Fibroblast of villous mesenchyme (primary cell): ENCODE measurements at places on chromosomes 5 and 9.
A peak's percentile ranks its signal among the peaks of the same experiment; 100 is the strongest.

- DNase-seq: peak; percentile 55
These were observed 30.3 kb upstream of the UHRF2 start for GRCh38 chr9:6382681-6383080.

DNA sequence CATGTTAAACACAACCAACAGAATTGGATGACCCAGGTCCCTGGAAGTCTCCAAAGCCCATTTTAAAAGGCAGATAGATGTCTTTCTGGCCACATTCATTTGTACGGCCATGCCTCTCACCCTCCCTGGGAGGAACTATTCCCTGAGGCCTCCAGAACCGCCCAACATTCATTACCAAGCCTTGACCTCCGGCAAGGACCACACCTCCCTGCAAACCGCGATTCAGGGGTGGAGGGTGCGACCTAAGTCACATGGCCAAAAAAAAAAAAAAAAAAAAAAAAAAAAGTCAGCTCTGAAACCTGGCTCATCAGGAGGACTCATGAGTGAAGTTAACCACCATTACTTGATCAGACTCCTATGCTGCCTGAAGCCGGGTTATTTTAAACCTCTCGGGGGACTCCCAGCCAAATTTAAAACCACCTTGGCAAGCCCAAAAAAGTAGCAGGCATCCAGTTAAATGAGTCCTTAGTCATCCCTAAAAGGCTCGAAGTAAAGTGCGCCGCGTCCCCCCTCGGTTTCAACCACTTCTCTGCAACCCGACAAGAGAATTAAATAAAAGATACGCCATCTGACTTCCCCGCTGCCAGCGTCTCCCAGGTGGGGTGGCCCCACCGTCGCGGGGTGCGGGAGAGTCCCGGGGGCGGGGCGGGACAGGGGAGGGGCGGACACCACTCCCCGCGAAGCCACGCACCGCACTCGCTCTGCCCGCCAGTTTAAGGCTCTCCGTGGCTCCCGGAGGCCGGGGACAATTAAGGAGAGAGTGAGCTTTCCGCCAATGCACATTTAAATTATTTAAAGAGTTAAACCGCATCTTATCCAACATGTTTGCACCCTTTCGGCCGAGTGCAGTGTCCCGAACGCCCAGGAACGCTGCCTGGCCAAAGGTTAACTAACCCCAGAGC lies 2.3 kb downstream of the KLF9 start:
- peak; percentile 91 for DNase-seq

- peak; percentile 77 for DNase-seq
These were observed 2.1 kb upstream of the GLIS3 start for GRCh38 chr9:4301971-4302427.

GRCh38 chr5:50564079-50564478 lies 102.4 kb upstream of the PARP8 start:
- no peak for DNase-seq

DNA sequence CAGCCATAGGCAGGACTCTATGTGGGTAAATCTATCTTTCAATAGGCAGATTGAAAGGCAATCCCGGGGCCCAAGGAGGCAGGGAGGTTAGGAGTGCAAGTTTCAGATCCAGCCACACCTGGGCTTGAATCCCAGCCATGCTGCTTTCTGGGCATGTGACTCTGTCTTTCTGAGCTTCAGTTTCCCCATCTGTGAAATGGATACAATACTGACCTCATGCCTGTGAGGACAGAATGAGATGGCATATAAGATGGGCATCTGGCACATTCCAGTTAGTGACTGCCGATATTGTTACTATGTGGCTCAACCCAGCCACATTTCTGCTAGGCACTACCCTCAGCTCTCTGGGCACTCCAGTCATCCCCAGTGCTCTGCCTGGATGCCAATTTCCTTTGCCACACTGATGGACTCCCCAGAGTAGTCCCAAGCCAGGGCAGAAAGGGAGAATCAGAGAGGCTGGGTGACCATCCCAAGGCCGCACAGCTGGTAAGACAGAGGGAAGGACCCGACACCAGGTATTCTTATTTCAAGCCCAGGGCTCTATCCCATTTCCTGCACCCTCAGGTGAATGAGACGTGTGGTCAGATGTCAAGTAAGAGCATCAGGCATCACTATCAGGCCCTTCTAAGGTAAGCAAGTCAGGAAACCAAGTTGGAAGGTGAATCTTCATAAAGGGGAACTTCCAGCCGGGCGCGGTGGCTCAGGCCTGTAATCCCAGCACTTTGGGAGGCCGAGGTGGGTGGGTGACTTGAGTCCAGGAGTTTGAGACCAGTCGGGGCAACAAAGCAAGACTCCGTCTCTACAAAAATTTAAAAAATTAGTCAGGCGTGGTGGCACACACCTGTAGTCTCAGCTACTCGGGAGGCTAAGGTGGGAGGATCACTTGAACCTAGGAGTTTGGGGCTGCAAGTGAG lies 38.7 kb downstream of the SH3PXD2B start:
- DNase-seq: no peak

DNA sequence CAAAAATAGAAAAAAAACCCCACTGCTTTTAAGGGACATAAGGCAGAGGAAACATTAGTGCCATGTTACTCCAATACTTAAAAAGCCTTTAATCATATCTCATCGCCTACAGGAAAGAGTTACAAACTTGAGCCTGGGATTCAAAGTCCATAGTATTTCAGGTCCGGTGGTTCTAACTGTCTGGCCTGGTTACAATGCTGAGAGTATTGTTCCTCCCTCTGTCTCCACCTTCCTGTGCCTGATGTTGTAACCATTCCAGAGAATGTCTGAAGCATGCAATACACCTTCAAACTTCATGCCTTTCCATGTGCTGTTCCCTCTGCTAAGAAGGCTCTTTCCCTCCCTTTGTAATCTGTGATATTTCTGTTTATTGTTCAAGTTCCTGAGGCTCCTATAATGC lies 41.6 kb upstream of the SLC36A2 start:
- no peak for DNase-seq

GRCh38 chr9:134689321-134690181 lies 47.9 kb downstream of the COL5A1 start:
- DNase-seq: peak; percentile 74

DNA sequence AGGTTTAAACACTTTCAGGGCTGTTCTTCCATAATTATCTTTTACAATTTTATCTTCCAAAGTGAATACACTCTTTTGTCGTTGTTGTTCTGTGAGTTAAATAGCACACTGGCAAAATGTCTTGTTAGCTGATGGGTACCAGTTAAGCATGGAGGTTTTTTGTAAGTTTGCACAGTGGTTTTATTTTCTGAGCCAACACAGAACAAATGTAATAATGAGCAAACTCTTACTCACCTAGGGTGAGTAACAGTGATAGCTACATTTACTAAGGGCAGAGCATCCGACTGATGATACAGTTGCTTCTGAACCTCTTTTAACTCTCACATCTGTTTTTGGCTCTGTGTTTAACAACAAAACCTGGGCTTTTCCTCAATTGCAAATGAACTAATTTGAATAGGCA lies 103.2 kb downstream of the CTNND2 start:
- DNase-seq: no peak

DNA sequence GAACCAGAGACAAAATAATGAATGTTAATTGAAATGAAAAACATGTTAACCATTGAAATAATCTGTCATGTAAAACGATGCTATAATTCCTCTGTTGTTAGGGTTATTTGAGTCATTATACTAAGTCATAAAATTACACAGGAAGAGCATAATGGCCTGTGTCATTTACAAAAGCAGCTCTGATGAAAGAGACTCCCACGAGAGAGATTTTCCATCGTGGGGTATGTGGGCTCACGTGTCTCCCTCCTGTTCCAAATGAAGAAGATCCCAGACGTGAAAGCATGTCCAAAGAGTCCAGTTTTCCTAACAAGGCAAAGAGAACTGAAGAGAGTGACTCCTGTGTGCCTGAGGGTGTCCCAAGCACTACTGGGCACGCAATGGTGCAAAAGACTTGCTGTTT lies 379.8 kb downstream of the SPOCK1 start:
- DNase-seq: peak; percentile 55

DNA sequence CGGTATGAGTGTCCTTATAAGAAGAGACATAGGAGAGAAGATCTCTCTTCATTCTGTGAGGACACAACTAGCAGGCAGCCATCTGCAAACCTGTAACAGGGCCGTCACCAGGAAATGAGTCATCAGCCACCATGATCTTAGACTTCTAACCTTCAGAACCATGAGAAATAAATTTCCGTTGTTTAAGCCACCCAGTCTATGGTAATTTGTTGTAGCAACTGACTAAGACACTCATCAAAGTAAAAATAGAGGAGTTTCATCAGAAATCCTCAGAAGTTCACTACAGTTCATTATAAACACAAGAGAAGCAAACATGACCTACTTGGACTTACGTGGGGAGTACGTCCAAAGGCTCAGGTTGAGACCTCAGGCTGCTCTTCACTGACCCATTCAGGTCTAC lies 357.7 kb downstream of the SEMA5A start:
- DNase-seq: peak; percentile 92

DNA sequence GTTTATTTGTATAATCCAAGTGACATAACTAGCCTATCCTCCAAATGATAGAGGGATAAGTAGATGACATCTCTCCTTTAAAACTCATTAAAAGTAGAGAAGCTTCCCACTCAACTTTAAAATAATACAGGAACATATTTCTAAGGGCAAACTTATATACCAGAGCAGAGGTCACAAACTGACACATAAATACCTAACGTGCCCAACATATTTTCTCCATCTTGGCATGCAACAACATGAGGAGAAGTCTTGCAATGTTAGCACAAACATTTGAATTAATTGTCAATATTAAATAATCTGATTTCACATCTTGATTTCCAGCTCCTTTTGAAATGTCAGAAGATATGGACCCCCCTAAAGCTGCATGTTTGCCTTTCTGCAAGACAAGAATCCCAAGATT lies 335.0 kb downstream of the DEPDC1B start:
- DNase-seq: no peak

DNA sequence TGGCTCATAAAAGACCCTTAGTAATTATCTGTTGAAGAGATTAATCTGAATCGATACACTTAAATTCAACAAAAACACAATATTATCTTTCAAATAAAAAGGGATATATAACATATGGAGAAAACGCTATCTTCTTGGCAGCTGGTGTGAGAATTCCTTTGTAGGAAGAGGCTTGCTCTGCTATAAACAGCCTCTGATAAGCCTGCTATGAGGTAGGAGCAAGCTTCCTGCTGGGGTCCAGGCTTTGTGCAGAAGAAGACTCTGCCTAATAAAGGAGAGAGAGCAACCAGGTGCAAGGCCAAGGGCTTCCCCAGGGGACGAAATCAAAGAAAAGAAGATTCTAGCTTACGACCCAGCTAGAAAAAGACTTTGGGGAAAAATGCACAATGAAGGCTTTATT lies 43.3 kb upstream of the SSBP2 start:
- DNase-seq: peak; percentile 30

- DNase-seq: peak; percentile 72
These were observed 4.0 kb upstream of the NIPSNAP3A start for GRCh38 chr9:104743376-104743985.

DNA sequence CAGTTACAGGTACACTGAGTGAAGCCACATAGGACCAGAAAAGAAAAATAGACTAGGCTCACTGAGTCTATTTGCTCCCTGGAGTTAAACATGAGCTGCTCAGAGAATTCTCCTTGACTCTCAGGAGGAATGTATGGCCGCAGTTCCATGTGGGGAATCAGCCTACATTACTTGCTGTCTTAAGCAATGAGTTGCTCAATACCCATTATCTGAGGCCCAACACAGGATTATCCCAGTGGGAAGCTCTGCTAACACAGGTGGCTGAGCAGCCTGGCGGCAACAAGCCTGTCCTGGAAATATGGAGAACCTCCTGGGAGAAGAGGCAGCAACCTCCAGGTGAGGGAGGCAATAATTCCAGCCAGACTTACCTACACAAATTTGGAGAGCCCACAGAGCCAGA lies 177.5 kb upstream of the NREP start:
- DNase-seq: peak; percentile 82

DNA sequence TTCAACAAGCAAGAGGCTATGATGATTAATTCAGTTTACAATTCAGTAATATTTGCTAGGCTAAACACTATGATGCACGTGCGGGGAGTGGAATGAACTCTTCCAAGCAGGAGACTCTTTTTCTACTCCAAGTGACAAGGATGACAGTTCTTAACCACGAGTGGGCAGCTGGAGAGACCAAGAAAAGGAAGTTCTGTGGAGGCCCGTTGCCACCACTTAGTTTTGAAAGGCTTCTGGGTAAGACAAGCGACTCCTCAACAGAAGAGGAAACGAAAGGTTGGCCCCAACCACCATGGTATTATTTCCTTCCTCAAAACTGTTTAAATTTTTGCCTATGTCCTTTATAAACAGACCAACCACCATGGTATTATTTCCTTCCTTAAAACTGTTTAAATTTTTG lies 2.8 kb downstream of the DCAF12 start:
- DNase-seq: no peak

- DNase-seq: no peak
These were observed 108.6 kb upstream of the SH3GL2 start for GRCh38 chr9:17470036-17470813.

GRCh38 chr9:34396276-34397214 lies 19.8 kb upstream of the MYORG start:
- DNase-seq: no peak

DNA sequence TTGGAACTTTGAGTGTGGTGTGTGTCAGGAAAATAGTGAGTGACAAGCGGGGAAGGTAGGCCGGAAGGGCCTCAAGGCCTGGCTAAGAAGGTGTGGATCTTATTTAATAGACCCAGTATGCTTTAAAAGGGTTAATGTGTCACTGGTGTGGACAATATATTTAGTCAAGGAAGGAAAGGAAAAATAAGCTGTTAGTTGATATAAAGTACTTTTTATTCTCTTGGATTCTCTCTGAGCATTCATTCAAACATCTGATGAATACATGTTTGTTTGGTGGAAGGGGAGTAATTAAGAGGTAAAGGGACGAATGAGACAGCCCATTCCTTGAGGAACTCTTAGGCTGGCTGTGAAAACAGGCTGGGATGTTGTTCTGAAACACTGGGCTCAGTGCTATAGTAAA lies 98.9 kb downstream of the MELK start:
- DNase-seq: no peak

DNA sequence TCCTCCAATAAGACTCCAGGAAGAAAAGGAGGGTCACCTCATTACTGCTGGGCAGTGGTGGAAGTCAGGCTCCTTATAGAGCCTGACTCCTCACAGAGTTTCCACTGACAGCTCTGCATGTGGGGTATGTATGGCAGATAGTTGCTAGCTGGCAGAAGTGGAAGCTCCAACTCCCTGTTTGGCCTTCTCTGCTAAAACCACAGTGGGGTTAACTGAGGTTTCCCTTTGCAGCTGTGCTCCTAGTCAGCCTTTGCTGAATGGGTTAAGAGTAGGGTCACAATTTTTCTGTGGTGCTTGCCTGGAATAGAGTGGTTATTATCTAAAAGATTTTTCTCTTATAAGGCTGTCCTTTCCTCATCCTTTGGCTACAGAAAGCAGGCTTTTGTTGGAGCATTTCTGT lies 327.5 kb downstream of the FBXL17 start:
- DNase-seq: no peak

DNA sequence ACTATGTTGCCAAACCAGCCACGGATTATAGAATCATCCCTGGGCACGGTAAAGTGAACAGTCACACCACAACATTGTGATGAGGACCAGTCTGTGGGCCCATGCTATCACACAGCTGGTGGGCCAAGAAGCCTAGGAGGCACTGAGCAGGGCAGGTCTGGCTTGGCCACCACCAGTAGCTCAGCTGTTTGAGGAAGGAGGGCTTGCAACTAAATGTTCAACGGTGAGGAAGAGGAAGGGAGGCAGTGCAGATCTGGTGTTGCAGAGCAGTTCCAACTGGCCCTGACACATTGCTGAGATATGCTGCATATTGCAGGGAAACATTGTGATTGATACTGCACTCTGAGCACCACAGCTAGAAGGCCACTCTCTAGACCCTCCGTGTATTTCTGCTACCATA lies 77.9 kb upstream of the ATG10 start:
- no peak for DNase-seq

GRCh38 chr5:149358294-149358651 lies 427 bp downstream of the PCYOX1L start:
- no peak for DNase-seq

- no peak for DNase-seq
These were observed 39.6 kb upstream of the DMXL1 start for GRCh38 chr5:119031011-119031886.
